ENCODE measurements at places on chromosomes 6 and 20.

DNA sequence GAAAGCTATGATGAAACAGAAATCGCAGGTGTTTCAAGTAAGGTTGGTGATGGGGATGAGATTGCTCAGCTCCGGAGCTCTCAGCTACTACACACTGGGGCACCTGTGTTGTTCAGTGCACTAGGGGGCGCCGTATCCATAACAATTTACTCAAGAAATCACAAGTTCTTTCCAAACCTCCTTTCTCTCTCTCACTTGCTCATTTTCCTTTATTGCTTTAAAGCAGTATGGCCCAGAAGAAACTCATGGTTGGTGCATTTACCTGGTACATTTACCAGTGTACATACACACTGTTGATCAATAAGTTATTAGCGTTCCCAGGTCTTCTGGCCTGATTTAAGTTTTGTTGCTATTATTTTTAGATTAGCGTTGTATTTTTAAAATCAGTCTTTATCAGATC, 235.2 kb upstream of the TAB2 start:
- peak; percentile 43 for DNase-seq

DNA sequence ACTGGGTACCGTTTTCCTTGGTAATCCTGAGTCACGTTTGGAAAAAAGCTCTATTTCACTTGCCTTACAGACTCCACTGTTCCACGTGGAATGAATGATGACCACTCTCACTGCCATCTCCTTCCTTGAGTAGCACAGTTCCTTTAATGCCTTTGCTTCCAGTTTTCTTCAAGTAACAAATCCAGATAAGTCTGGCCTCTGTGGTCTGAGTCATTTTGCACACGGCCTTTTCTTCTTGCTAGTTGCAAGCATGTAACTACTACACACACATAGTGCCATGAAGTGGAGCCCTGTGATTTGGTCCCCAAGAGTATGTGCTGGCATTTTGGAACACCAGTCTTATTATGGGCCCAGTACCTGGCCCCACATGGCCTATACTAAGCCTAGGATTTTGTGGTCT, 182.8 kb downstream of the SASH1 start:
- DNase-seq: no peak

DNA sequence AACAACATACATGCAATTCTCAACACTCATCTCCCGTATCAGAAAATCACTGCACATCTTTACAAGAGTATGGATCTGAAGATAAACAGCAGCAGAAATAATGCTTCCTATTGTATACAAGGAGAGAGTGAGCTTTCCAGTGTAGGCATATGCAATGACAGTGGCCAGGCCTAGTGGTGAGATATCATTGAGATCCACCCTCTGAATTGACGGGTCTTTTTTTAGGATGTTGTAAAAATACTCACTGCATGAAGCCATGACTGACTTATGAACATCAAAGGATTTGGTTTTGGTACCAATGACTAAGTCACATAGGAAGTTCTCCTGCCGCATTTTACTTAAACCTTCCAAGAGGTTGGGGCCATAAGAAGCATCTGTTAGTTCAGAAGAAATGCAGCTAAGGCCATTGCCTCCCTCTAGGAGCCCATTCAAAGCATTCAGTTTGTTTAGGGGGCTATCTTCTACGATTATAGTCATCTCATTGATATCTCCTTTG, 10.8 kb downstream of the KLHL31 start:
- DNase-seq: no peak

GRCh38 chr6:38443352-38444144, 196.2 kb downstream of the BTBD9 start:
- DNase-seq: no peak

DNA sequence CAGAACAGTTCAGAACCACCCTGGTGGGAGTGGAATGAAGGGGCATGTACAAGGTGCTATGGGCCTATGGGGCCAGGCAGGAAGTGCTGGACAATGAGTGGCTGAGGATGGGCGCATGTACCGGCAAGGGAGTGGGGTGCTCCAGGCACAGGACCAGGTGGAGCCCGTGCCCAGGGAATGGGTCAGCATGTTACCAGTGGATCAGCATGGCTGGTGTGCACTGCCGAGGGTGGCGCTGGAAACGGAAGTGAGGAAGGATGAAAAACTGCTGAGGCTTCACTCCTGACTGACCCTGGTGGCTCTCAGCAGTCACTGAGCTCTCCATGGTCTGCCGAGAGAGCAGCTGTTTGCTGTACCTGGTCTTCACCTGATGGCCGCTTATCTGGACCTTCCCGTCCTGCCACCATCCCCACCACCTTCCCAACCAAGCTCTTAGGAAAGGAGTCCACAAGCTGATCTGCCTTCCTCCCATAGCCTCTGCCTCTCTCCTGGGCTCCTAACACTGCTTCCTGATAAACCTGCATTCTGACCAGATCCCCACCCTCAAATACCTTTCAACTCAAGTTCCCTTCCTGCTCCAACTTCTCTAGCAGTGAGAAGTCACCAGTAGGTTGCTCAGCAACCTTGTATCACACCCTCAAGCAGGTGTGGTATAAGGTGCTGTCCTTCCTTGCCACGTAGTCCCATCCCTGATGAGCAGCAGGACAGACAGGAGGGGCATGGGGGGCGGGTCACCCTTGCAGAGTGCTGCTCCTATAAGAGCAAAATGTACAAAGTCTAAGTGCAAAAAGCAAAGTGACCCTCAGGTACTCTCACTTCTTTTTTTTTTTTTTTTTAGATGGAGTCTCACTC, 7.1 kb downstream of the UQCC2 start:
- DNase-seq: no peak

GRCh38 chr6:134689641-134690040, 260.3 kb downstream of the ALDH8A1 start:
- no peak for DNase-seq

DNA sequence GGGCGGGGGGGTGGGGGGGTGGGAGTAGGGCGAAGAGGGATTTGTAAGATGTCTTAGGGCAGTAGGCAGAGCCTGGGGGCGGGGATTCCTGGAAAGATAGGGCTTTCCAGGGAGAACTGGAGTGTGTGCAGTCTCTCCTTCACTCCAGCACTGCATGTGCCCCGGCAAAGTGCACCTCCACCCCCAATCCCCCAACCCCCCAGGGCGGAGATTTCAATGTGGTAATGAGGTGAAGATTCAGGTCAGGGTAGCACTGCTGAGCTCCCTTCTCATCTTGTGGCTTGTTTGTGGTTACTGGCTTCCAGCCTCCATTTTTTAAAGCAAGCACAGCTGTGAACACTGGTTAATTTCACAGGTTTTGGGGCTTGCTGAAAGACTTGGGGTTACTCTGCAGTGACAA, 5.9 kb downstream of the TMEM239 start:
- DNase-seq: no peak

- DNase-seq: no peak
Observed at GRCh38 chr20:53157443-53158408, 185.6 kb downstream of the TSHZ2 start.

- DNase-seq: no peak
Observed at GRCh38 chr20:48779435-48779834, 48.4 kb downstream of the PREX1 start.

DNA sequence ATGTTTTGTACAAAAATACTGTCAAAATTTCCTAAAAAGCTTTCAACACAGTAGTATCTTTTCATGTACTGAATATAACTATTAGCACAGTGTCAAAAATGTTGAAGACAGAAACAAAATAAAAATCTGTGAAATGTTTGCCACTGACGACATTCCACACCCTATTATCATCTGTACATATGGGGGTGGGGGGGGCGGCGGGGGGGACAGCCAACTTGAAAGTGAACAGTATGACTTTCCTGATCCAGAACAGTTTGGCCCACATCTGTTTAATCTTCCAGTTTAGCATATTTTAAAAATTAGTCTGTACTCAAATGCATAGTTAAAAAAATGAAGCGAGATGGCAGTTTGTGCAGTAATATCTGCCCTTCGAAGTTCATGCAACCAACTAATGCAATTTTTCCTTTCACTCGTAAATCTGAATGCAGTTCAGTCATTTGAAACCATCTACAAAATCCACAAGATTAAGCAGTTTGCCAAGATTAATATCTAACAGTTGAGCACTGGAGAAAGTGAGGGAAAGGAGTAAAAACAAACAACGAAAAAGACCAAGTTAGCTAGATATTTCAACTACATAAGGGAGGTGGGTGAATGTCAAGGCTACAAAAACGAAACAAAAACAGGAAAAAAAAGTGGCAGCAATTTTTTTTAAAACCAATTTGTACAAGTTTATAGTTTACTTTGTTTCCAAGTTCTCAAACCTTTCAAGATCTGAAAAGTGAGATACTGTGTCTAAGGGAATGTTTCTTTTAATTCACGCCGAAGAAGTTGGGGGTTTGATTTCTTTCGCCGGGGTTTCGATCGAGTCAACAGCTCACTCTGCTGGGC, 1.9 kb downstream of the CITED2 start:
- DNase-seq: no peak

- DNase-seq: no peak
Observed at GRCh38 chr6:119035459-119035858, 43.0 kb downstream of the FAM184A start.

DNA sequence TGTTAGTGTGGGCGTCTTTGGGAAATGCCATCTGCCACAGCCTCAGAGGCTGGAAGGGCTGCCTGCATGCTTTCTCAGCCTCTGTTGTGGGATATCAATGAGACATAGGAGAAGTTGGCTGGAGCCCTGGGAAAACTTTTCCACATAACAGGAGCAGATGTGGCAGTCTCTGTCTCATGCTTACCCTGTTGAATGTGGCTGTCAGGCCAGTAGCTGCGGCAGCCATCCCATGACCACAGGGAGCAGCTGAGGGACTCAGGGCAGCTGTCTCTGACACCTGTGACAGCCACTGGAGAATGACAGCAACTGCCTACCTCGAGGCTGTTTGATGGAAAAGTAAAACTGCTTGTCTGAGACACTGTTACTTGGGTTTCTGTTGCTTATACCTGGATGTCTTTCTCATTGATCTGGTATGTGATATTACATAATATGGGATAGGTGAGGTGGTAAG, 64.4 kb downstream of the TULP4 start:
- no peak for DNase-seq

GRCh38 chr6:105380634-105381033, 22.2 kb downstream of the PREP start:
- no peak for DNase-seq

- DNase-seq: no peak
Observed at GRCh38 chr20:5918856-5919625, 31.3 kb downstream of the TRMT6 start.

DNA sequence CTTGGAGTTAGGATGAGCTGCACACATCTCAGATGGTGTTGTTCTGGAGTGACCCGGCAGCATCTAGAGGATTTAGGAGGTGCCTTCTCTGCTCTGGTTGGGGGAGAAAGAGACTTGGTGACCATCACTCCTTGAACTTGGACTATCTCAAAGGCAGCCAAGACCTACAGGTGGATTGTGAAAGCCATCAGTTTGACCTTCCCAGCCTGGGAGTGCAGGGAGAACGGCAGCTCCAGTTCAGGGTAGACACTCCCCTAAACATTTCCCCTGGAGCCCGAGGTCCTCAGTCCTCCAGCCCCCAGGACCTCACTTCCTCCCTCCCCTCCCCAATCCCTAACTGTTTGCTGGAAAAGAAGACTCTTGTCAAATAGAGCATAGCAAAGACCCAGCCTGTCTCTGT, 128.7 kb upstream of the ARMC2 start:
- no peak for DNase-seq

DNA sequence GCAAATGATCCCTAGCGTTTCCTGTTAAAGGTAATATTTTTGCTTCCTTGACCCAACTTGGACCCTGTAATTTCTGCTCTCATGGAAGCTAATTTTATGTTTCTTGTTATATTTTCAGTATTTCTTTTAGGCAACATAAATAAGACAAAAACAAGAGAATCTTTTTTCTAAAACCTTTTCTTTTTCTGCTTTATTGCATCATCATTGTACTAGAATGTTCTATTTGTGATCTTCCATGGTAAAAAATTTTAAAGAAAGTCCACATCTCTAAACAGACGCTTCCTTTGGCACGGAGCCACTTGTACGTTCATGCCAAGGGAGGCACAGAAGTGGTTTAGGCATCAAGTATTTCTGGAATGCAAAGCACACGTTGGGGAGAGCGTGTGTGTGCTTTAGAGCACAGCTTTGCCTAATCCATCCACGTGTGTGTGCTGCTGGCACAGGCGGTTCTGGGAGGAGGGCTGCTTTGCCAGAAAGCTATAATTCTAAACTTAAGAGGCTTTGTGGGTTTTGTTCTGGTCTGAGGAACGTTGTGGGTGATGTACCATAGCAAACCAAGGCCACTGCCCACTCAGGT, 98.3 kb downstream of the SASH1 start:
- DNase-seq: peak; percentile 25

DNA sequence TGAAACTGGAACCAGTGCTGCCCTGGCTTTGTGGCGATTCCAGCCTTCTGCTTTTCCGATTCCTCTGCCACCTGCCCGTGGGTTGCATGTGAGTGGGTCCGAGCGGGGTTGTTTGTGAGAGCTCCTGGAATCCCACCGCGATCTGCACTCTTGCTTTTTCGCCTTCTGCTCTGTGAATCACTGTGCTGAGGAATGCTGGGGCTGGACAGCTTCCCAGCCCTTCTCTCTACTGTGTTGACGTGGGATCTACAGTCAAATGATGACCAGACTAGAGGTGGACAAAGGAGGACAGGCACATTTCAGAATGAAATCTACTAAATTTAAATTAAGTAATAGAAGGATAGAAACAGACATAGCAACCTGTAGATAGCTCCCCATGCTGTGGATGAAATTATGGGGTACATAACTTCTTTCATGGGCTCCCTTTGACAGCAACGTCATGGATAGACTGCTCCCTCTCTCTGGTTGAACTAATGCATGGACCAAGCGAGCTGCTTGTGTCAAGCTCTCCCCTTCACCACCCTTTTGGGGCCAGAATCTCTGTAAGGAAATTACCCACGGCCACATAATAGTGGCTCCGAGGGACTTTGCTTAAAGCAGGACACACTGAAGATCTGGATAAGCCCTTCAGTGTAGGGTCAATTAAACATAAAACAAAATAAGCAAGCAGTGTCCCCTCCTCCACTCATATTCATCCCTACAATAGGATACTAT, 2.0 kb downstream of the FNDC1 start:
- DNase-seq: no peak

DNA sequence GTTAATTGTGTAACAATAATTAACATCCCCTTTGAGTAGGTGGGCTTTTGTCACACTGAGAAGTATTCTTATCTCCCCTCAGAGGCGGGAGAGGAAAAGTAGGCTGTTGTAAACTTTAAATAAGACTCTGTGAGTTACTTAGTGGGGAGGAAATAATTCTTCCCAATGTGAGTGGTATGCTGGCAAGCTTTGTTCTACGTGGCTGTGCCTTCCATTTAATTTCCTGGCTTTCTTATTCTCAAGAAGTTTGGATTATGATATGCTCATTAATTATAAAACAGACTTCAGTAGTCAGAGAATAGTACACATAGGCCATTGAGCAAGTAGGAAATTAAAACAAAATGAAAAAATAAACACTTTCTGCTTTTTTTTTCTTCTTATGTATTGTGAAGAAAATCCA, 19.1 kb downstream of the ADGRB3 start:
- DNase-seq: no peak

- DNase-seq: no peak
Observed at GRCh38 chr6:85544776-85545175, 48.9 kb downstream of the SNX14 start.

- DNase-seq: no peak
Observed at GRCh38 chr20:37353285-37353849, 7.4 kb downstream of the SRC start.

Measured in frontal cortex (tissue), 4 donors.